Activated T-helper 1 cell treated with anti-CD3 and anti-CD28 coated beads, Interleukin-2, amount 50 U/mL, for 16 hours (primary cell): ENCODE measurements at places on chromosomes 3 and 15.
A peak's percentile ranks its signal among the peaks of the same experiment; 100 is the strongest.

DNA sequence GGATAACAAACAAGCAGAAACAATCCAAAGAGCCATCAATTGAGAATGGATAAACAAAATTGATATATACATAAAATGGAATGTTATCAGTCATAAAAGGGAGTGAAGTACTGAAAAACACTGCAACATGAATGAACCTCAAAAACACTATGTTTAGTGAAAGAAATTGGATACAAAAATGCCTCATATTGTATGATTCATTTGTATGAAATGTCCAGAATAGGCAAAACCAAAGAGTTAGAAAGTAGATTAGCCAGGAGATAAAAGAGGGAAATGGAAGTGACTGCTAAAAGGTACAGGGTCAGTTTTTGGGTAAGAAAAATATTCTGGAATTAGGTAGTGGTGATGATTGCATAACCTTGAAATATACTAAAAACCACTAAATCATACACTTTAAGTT is 9.8 kb upstream of the SLC25A36 start:
- DNase-seq = no peak

DNA sequence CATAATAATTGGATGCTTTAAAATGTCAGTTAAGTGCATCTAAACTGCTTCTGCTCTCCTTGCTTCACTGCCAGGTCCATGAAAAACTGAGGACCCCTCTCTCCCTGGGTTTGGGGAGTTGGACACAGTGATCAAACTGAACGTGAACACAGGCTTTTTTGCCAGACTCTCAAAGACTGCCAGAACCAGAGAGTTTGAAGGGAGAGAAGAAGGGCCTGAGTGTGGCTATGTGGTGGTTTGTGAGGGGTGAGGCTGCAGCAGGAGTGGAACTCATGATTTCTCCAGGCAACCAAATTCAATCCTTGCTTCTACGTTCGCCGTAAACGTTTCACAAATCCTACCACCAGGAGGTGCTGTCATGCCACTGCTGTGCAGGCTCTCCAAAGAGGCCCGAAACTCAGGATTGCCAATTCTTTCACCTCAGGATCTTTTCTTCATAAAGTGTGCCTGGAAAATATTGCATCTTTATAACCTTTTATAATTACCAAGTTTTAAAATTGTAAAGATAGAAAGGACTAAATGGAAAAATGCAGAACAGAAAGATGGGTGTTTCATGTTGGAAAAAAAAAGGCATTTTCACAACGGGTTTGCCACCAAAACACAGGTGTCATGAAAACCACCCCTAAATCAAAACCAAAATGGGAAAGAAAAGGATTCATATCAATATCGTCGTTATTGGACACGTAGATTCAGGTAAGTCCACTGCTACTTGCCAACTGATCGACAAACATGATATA is 19.7 kb downstream of the TM4SF4 start:
- no peak for DNase-seq

- DNase-seq = no peak
Observed at GRCh38 chr3:194871143-194871863, 185.6 kb downstream of the FAM43A start.

DNA sequence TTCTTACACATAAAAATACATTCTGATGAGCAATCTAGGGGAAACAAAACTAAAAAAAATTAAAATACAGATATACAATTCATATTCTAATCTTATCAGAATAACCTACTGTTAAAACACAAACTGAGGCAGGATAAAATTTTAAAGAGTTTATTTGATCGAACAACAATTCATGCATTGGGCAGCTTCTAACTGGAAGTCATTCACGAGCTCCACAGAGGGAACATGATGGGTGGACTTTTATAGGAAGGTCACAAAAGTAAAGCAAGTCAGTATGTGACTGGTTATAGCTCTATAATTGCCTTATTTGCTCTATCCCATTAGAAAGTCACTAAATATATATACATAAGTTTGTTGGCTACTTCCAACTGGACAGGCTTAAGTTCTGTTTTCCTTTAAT is 1057.5 kb upstream of the CFAP20DC start:
- DNase-seq = no peak

DNA sequence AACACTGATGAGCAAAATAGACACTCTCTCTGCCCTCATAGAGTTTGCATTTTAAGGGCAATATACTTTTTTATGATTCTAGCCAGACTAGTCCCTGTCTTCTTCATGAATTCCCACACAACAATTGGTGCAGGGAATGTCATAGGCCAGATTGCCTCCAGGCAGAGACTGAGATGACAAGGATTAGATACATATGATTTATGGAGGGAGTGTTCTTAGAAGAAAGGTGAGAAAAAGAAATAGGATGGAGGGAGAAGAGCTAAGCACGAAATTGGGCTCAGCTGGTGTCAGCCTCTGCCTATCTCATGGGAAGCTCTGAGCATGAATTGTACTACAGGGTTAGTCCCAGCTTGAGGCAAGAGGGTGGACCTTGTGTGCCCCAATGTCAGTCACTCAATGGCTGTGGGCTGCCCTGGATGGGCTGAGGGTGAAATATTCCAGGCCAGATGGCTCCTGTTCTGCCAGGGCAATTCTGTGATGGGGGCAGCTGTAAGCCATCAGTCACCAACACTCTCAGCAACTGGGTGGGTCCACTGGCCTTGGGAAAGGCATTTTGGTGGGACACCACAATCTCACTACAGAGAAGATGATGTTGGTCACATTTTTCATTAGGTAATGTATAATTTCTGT is 31.1 kb downstream of the EIF1B start:
- no peak for DNase-seq

GRCh38 chr3:80734920-80735319 is 967.1 kb upstream of the ROBO1 start:
- DNase-seq = no peak

DNA sequence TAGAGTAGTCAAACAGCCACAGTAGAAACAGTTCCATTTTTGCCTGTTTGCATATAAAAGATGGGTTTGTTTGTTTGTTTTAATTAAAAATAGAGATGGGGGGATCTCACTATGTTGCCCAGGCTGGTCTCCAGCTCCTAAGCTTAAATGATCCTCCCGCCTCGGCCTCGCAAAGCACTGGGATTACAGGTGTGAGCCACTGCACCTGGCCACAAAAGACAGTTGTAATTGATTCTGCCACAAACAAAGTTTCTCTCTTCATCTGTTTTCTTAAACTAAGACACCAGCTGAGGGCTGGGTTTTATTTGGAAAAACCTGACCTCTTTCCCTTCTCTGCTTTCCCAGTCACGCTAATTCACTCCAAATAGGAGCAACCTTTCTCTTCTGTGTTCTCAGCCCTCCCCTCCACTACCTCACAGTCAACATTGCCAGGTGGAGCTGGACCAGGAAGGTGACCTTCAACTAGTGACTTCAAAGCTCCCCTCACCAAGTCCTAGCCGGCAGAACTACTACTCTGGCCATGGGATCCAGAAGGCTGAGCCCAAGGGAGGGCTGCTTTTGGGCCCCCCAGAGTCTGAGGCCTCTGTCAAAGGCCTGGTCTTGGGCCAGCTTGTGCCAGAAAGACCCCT is 1.5 kb upstream of the IDH2 start:
- DNase-seq = no peak

DNA sequence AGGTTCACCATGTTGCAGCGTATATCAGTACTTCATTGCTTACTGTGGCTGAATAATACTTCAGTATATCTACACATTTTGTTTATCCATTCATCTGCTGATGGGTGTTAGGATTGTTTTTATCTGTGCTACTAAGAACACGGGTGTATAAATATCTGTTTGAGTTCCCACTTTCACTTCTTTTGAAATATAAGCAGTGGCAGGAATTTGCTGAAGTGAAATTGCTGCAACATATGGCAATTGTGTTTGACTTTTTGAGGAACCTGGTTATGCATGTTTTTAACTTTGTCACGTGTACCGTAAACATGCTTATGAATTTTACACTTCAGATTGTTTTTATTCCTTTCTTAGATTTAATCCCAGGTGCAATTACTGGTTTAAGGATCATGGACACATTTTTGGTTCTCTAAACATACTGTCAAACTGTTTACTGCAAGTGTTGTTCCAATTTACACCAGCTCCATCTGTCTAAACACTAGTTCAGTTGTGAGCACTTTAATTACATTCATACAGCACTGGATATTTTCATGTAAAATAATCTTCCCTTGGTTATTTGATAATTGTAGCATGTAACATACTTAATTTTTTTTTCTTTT is 23.1 kb downstream of the TRAK1 start:
- no peak for DNase-seq

DNA sequence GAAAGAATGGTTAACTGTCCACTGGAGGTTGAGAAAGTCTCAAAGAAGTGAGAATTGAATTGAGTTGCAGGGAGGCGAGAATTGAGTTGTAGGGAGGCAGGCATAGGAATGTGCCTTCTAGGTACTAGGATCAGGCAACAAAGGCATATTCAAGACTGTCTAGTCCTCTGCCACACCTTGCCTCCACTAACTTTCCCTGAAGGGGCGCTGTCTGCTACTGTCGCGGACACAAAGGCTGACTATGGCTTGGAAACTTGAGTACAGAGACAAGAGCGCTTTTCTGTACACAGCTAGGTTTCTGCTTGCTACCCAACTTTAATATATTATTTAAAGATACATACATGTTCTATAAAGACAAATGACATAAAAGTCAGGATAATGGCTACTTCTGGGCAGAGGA is 10.4 kb upstream of the FBXL22 start:
- no peak for DNase-seq

DNA sequence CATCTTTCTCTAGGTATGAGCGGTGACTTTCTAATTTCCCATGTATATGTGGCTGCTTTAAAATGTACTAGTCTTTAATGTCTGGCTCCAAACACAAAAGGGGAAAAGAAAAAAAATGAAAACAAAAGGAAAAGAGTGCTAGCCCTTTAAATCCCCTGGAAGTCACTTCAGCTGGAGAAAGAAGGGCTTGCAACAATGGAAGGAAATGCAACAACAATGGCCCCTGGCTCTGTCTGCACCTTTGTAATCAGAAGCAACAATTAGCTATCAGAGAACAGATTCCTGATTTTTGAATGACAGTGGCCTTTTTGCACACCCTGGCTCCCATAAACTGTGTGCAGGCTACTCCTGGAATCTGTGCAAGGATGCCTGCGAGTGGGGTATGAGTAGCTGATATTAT is 591.2 kb downstream of the FHIT start:
- no peak for DNase-seq

DNA sequence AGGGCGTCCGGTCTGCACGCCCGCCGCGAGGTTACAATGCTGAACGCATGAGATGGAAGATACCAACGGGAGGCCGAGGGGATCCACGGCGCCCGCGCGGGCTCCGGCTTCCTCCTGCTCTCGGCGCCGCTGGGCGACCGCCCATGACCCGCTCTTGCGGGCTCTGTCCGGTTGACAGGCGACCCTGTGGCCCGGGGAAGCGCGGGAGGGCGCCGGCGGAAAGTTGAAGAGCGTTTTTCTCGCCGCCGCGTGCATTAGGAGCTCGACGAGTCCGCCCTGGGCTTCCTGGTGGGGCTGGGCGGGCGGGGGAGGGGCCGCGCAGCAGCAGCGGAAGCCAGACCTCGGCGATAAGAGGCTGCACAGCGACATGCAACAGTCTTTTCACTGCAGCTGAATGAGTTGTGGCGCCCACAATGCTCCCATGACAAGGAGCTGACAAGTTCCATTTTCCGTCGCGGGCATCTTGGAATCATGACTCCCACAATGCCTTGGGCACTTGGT is at the start of gene MBNL1:
Gene MBNL1, plus strand, starts transcription at position 375 of the 501 bp plus-strand sequence. CDS start 31,265 bp downstream, outside the sequence.
- DNase-seq = peak; percentile 61

DNA sequence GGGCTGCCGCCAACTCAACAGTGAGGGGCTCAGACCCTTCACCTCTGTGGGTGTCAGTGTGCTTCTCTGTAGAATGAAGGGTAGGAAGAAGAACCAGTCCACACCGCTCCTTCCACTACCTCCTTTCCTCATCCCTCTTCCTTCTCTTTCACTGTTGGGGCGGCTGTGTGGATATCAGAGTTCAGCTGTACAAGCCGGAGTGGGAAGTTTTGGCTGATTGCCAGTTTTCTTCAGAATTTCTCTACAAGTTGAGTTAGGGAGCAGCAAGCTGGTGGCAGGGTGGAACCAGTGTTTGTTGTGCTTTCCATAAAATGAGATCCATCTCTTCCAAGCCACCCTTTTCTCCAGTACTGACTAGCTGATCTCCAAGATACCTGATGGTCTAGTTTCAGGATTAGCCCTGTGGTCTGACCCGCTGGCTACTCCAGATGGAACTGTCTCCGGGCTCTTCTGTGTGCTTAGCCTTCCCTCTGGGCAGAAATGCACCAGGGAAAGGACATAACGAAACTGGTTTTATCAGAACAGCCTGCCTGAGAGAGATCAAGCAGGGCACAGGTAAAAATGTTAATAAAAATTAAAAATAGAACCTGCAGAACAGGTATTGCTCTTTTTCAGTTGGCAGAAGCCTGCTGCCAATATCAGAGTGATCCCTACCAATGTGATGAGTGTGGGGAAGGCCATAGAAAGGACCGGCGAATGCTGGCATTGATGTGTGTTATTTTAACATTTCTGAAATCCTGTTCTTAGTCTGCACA is 169.9 kb upstream of the TSC22D2 start:
- DNase-seq = no peak

DNA sequence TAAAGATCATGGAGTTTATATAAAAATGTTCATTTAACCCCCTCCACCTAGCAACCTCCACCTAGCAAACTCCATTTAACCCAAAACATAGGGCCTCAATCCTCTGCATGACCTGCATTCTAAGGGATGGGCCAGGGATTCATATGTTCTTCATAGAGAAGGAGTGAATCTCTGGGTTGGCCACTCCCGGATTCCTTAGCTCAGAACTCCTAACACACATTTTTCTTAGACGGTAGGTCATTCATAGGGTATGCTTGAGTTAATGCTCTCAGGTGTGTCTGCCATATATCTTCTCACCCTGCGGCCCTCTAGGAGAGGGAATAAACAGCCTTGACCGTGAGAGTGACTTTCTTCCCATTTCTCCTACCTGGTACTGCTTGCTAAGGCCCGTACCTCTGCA is 102.0 kb upstream of the IGSF10 start:
- DNase-seq = no peak

- no peak for DNase-seq
Observed at GRCh38 chr3:120685411-120685810, 3.4 kb upstream of the HGD start.

DNA sequence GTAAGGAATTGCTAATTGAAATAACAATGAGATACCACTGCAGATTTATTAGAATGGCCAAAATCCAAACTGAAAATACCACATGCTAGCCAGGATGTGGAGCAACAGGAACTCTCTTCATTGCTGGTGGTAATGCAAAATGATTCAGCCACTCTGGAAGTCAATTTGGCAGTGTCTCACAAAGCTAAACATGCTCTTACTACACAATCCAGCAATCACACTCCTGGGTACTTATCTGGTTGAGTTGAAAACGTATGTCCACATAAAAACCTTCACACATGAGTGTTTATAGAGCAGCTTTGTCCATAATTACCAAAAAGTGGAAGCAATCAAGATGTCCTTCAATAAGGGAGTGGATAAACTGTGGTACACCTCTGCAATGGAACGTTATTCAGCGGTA is 113.3 kb downstream of the SMAD6 start:
- no peak for DNase-seq

DNA sequence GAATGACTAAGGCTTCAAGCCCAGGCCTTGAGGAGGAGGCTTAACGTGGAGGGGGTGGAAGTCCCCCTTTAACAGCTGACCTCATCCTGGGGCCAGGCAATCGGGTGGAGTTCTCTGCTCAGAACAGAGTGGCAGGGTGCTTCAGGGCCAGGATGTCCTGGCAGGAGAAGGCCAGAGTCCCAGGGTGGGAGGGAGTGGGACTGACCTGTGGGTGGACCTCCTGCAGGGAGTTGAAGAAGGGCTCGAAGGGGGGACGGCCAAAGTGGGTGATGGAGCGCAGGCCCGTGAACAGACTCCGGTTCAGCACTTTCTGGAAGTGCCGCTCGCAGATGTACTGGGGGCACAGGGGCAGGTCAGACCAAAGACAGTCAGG is 19.6 kb downstream of the DUOX2 start:
- DNase-seq = no peak
